EL (cell line): ENCODE measurements at places on chromosomes 5 and 9.

DNA sequence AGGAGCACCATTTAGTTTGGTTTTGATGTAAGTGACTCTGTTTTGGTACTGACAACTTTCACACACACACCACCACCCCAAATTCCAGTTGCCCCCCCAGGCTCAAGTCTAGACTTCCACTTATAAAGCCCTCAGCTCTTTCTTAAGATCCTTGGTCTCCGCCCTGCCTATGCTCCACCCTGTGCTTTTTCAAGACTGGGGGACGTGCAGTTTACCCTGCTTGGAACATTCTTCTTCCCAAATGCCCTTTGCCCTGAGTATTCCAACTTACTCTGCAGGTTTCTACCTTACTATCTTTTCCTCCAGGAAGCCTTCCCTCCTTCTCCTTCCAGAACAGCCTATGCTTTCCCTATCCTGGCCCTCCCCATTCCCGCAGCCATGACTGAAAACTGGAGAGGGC is 1.5 kb upstream of the TRIM14 start:
- DNase-seq: no peak

GRCh38 chr5:56759521-56760216 is 55.7 kb upstream of the MAP3K1 start:
- DNase-seq: no peak

GRCh38 chr5:113375480-113376060 is 59.2 kb downstream of the TSSK1B start:
- no peak for DNase-seq

GRCh38 chr9:99365233-99365980 is 143.3 kb downstream of the SEC61B start:
- peak; percentile 85 for DNase-seq

- DNase-seq: peak; percentile 58
Observed at GRCh38 chr9:127942216-127943010, 4.8 kb upstream of the DPM2 start.

GRCh38 chr5:128202320-128202719 is 118.8 kb downstream of the SLC12A2 start:
- DNase-seq: no peak

GRCh38 chr9:87731321-87731720 is 5.4 kb downstream of the CTSL start:
- DNase-seq: no peak

GRCh38 chr5:175477440-175477839 is 920 bp upstream of the SFXN1 start:
- no peak for DNase-seq
